ENCODE measurements at places on chromosomes 11 and 22.

DNA sequence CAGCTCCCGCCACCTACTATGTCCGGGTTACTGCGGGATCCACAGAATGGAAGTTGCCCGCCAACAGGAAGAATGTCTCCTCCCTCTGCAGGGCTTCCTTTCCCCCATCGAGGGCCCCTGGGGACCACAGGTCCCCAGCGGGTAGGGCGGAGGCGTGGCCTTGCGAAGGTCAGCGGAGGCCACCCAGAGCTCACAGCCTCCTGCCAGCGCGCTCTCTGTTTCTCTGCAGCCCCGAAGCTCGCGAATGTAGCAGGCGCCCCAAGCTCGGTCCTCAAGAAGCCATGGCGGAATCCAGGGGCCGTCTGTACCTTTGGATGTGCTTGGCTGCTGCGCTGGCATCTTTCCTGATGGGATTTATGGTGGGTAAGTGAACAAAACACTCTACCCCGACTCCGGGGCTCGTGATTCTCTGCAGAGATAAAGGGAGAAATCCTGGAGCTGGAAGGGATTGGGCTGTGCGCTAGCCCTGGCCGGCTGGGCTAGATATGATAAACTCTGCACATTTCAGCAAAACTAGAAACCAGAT is at the start of gene NAALAD2:
NAALAD2 (plus strand) TSS at position 186 of the 526 bp plus-strand sequence; CDS start at position 282, 96 bp downstream.
- DNase-seq: peak; percentile 66

- no peak for DNase-seq
Observed at GRCh38 chr11:45141171-45141570, 5.3 kb upstream of the PRDM11 start.

DNA sequence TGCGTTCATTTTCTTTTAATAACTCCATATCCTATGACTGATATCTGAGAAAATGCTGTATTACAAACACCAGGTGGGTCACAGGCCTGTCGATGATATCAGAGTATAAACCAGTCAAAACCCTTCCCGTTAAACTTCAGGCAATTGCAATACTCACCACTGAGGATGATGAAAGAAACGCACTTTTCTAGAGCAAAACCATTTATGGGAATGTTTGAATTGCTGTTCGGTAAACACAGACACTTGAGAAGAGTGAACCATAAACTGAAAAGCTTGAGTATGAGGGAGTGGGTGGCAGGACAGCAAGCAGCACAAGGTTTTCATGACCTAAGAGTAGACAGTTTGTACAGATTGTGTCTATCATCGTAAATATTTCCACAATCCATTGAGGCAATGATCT is 139.8 kb upstream of the CEP126 start:
- DNase-seq: no peak

DNA sequence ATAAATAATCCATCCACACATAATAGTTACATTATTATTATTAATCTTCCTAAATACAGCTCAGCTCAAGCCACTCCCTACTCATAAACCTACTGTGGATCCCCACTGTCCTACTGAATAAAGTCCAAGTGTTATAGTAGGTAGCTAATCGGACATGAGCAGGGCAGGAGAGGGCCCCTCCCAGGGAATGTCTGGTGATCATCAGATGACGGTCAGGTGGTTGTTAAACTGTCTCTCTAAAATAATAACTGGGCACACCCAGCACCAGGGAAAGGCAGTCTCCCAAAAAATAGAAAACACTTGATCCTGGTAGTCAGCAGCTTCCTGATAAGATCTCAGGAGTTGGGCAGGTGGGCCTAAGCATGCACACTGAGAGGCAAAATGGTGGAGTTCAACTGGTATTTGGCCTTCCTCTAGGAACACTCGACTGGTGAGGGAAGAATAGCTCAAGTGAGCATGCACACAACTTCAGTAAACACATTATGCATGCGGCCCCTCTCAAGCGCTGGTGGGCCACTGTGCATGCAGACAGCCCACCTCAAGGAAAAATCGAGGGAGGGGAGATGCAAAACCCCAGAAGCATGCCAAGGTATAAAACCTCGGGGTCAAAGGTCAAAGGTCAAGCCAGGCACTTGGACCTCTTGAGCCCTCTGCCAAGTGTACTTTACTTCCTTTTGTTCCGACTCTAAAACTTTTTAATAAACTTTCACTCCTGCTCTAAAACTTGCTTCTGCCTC is 65.0 kb downstream of the LRRC32 start:
- DNase-seq: no peak

DNA sequence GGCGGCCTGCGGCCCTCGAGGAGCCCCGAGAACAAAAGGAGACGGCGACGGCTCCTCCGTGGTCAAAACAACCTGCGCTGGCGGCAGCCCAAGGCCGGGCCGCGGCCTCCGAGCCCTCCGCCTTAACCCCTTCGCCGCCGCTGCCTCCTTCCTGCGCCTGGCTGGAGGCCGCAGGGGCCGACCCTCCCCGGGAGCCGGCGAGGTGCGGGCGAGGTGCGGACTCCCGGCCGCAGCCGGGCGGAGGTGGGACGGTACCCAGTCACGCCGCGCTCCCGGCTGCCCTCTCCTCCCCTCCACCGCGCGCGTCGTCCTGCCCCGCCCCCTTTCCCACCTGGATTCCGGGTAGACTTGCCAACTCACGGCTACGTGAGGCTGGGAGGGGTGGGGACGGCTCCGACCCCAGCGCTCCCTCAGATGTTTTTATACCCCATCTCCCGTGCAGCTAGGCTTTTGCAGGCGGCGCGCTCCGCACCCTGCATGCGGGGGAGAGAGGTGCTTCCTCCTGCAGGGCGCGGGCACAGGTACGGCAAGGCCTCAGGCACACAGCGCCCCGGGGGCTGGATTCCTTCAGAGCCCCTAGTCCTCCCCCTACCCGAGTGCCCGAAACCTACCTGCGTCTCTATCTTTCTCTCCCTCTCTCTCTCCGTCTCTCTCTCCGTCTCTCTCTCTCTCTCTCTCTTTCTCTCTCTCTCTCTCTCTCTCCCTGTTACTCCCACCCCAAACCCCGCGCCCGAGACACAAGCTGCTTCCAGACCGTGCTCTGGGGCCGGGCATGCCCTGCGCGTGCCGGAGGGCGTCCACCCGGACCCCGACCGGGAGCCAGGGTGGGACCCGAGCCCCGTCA is 2.0 kb downstream of the PDGFB start:
- peak; percentile 80 for DNase-seq

GRCh38 chr11:11081776-11082175 is 223.9 kb upstream of the ZBED5 start:
- DNase-seq: no peak

DNA sequence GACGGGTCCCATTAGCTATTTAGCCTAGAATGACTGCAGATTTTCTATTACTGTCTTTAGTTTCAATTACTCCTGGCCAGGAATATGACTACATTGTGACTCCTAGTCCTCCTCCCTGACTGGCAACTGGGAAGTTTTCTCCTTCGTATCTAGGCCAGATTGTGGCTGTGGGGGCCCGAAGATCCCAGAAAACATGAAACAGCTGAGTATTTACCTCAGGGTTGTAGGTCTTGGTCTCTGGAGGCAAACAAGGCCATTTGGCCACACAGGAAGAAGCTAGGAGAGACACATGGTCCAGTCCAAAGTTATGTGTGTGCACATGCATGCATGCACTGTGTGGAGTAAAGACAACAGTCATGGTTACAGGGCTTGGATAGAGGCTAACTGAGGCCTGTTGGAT is 10.2 kb upstream of the GDPD4 start:
- DNase-seq: no peak

DNA sequence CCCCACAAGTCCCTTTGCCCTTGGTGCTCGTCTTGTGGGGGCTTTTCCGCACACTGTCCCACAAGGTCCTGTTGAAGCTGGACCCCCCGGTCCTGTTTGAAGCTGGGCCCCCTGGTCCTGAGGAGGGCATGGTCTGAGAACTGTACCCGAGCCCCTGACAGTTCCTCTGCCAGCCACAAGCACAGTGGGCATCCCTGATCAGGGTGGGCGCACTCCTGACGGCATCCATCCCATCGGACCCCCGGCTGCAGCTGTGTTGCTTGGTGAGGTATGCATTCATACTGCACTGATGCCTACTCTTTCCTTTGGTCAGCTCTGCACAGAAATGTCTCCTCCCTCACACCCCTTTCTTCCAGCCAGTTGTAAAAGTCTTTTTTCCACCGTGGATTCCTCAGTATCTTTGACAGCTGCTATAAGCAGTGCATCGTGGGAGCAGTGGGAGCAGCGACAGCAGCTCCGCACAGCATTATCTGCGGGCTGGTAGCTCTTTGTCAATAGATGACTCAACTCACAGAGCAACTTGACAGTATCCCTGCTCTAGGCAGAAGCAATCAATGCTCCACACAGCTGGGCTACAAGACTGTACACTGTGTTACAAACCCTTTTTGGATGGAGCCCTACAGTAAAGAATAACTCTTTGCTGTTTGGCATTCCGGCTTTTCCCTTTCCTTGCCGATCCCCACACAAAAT is 1030.8 kb upstream of the CCDC90B start:
- no peak for DNase-seq

DNA sequence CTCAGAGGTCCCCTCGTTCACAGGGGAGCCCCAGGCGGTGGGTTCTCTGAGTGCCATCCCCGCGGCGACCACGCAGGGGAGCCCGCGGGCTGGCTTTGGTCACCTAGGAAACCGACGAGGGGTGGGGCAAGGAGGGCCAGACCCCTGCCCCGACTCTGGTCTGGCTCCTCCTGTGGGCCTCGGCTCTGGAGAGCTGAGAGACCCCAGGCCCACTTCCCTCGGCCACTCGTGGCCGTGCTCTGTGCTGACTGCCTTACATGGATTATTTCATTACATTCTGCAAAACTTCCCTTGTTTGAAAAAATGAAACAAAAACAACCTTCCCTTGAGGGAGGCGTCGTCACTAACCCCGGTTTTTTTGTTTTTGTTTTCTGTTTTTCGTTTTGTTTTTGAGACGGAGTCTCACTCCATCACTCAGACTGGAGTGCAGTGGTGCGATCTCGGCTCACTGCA is 15.1 kb upstream of the CYTH4 start:
- DNase-seq: peak; percentile 89

DNA sequence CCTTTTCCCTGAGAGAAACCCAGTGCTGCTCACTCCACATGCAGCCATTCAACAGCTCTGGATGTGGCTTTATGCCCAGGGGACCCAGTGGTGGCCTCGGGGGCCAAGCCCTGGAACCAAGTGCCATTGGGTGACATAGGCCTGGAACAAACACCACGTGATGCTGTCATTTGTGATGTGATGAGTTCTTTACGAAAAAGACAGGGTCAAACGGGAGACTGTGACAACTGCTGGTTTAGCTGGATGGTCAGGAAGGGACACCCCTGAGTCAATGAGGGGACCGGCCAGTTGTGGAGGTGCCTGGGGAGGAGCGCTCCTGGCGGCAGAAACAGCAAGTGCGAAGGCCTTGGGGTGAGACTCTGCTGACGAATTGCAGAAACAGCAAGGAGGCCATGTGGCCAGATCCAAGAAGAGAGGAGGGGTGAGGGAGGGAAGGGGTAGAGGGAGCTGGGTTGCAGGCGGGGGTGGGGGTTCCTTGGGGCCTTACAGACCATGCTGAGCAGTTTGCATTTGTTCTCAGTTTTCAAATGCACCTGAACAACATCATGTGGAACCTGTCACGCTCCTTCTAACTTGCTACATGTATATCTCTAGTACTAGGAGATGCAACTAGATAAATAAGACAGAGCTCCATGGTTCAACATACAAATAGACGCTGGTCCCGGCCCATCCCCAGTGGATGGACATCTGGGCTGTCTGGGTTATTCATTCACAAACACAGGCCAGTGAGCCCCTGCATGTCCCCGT is 56.1 kb downstream of the IGLL5 start:
- no peak for DNase-seq

GRCh38 chr11:8335186-8335585 is 71.5 kb upstream of the LMO1 start:
- DNase-seq: no peak

GRCh38 chr22:31289344-31289743 is 2.9 kb downstream of the PIK3IP1 start:
- no peak for DNase-seq

- DNase-seq: no peak
Observed at GRCh38 chr22:27267145-27267544, 534.4 kb downstream of the MN1 start.

- no peak for DNase-seq
Observed at GRCh38 chr11:40421208-40421981, 1038.1 kb downstream of the LRRC4C start.

Measured in iPS-NIHi11 (cell line).